NCI-H774 (cell line): ENCODE measurements at places on chromosomes 3 and 15.

- no peak for DNase-seq
Observed at GRCh38 chr15:31478702-31479221, 152.1 kb downstream of the KLF13 start.

GRCh38 chr15:67790610-67791319 lies 34.5 kb upstream of the SKOR1 start:
- DNase-seq = no peak

DNA sequence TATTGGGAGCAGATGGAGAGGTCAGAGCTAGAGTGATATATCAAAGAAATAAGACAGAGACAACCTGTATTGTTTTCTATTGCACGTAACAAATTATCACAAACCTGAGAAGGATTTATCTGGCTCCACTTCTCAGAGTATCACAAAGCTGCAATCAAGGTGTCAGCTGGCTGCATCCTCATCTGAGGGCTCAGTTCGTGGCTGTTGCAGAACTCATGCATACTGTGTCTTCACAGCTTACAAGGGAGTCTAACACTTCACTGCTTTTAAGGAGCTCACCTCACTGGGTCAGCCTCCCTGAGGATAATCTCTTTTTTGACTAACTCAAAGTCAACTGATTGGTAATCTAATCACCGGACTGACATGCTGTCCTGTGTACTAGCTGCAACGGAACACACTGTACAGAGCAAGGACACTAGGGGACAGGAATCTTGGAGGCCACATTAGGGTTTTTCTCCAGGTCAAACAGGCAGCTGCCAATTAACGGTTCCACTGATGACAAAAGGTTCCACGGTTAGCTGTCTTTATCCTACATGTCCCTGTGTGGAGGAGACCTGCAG lies 1006.8 kb upstream of the SEMA6D start:
- DNase-seq = no peak

GRCh38 chr3:155946178-155946577 lies 75.7 kb downstream of the GMPS start:
- no peak for DNase-seq

DNA sequence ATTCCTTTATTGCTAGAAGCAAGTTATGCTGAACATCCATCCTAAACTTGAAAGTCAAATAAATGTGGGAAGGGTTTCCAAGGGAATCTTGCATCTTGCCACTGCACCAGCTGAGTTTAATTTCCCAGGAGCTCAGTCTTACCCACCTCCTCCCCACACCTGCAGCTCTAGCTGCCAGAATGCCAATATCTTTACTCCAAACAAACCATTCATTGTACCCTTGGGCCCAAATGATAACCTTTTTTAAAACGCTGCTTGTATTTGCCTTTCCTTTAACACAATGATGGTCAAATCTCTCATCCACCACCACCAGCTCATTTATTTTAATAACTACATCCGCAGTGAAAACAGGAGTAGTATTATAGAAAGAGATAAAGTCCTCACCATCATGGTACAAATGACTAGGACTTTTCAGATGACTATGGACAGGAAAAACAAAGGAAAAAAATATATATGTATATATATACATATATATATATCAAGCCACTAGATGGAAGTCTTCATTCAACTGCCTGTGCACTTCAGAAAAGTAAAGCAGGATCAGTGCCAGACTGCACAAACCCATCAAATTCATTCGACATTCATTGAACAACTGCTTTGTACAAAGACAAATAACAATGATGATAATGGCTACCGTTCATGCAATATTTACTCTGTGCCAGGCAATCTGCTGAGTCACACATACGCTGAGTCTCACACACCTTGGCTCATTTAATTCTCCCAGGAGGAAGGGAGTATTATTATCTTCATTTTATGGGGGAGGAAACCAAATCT lies 44.0 kb downstream of the BFSP2 start:
- peak; percentile 86 for DNase-seq
